ENCODE measurements at places on chromosomes 1 and 21.
A peak's percentile ranks its signal among the peaks of the same experiment; 100 is the strongest.

GRCh38 chr1:89023026-89023425 is 360 bp upstream of the GBP3 start:
- no peak for DNase-seq

DNA sequence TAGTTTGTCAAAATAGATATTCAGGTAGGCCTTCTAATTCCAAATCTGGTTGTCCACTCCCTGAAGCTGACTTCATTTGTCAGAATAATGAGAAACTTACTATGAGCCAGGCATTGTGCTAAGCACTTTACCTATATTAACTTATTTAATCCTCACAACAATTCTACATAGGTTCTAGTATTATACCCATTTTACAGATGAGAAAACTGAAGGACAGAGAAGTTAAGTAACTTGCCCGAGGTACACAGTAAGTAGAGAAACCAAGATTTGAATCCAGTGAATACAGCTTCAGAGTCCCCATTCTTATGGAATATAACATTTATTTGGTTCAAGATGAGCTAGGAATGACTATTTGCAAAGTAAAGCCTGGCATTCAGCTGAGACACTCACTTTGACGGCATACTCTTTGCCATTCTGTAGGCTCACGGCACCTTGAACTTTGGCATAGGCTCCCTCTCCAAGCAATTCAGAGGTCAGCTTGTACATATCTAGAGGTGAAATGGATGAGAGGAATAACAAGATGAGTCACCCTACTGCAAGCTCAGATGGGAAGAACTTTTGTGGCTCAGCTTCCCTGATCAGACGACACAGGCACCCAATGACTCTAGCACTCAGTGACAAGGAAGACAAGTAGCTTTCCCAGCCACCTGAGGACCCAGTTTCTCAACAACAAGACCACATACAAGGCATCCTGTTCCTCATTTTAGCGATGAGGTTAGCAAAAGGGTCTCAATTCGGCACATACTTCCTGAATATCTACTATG is 23.7 kb downstream of the MKNK1 start:
- DNase-seq, result no peak

DNA sequence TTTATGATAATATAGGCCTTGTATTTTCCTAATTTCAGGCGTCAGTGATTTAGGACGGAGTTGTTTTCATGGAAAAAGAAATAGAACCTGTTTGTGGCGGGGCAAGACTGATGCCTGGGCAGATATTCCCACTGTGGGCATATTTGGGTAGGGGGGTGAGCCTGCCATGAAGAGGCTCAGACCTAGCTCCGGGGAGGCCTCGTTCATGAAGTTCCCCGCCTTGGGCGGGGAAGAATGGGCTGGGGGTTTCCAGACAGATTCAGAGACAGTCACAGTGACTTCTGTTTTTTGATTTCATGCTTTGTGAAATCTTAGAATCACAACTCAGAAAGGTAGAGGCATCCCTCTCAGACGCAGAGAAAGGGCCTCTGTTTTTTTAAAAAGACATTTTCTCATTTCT is 36.1 kb downstream of the RUNX3 start:
- DNase-seq, result no peak

- no peak for DNase-seq
These were observed 177.0 kb upstream of the TNR start for GRCh38 chr1:175920381-175920780.

- DNase-seq, result no peak
These were observed 22.9 kb downstream of the HTR1D start for GRCh38 chr1:23194119-23194984.

DNA sequence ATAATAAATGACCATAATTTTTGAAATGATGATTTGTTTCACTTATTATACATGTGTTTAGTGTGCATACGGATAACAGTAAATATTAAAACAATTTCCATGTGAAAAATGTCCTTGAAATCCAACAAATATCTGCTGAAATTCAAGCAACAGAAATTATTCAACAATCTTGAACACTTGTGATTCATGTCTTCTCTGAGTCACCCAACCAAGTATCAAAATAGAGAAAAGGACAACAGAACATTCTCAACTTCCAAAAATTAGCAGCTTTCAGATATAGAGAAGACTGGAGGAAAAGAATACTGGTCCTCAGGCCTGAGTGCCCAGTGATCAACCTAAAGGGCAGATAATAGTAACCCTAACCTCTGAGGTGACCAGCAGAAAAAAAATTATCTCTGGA is 90.8 kb downstream of the VAV3 start:
- no peak for DNase-seq

DNA sequence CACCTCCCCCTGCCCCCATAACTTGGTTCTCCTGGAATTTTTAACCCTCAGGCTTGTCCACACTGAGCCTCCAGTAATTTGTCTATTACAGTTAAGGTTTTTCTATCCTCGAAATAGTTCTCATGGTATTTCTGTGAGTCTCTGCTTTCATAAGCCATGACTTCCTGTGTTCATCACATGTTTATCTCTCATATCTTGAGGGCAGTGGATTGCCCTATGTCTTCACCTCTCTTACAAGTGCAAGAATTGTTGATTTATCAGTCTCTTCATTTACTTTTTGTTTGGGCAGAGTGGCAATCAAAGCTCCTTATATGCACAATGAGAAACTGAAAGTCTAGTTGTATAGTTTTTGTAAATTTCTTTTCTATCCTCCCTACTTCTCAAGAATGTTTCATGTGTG is 328.4 kb downstream of the PLA2G4A start:
- DNase-seq, result no peak

GRCh38 chr1:79638382-79638781 is 631.9 kb upstream of the ADGRL4 start:
- no peak for DNase-seq

- no peak for DNase-seq
These were observed 140.5 kb downstream of the SPATA46 start for GRCh38 chr1:162236201-162236600.

GRCh38 chr1:180173952-180174351 is 19.3 kb downstream of the QSOX1 start:
- peak; percentile 50 for DNase-seq

DNA sequence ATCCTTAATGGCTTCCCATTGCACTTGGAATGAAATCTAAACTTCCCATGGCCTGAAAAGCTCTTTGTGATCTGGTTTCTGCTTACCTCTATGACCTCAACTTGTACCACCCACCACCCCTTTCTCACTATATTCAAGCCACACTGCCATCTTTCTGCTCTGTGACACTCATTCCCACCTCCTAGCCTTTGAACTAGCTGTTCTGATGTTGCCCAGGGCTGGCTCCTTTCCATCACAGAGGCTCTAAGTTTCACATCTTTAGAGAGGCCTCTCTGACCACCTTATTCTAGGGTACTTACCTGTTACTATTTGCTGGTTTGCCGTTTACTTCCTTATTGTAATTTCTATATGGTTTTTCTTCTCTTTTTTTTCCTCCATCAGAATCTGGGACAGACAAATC is 4.2 kb downstream of the MPZL1 start:
- no peak for DNase-seq

GRCh38 chr1:75720325-75720724 is 4.2 kb upstream of the ACADM start:
- no peak for DNase-seq

- no peak for DNase-seq
These were observed 21.3 kb upstream of the PKP1 start for GRCh38 chr1:201261771-201262547.

GRCh38 chr1:189021577-189021976 is 1456.1 kb downstream of the BRINP3 start:
- DNase-seq, result no peak

GRCh38 chr1:31054349-31054748 is 11.2 kb downstream of the PUM1 start:
- DNase-seq, result no peak

DNA sequence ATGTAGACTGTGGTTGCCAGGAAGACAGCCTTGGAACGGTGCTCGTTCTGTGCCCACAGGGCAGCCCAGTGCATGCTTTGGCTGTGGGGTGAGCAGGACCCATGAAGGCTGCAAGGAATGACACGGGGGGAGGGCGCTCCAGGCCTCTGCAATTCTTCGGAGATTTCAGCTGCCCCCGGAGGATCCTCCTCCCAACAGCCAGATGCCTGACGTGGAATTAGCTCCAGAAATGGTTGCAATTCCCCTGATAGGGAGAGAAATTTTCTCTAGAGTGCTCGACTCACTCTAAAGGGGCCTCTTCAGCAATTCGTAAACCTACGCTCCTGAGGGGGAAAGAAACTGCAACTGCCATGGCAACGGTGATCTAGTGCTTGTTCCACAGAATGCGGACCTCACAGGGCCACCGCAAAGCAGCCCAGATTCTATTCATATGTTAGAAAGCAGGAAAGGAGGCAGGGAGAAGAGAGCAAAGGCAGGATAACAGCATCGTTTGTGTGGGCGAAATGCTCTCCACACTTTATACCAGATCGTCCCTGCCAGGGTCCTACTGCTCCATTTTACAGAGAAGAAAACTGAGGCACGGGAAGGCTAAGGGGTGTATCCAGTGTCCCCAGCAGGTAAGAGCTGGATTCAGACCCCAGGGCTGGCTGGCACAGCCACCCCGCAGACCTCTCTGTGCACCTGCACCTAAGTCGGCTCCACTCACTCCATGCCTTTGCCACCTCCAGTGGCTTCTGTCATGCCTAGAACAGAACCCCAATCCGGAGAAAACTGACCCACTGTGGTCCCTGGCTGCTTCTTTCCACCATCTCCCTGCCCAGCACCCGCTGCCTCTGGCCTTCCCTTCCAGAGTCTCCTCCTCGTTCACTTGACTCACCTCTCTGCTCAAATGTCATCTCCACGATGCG is 11.9 kb upstream of the PDE9A start:
- peak; percentile 32 for DNase-seq

DNA sequence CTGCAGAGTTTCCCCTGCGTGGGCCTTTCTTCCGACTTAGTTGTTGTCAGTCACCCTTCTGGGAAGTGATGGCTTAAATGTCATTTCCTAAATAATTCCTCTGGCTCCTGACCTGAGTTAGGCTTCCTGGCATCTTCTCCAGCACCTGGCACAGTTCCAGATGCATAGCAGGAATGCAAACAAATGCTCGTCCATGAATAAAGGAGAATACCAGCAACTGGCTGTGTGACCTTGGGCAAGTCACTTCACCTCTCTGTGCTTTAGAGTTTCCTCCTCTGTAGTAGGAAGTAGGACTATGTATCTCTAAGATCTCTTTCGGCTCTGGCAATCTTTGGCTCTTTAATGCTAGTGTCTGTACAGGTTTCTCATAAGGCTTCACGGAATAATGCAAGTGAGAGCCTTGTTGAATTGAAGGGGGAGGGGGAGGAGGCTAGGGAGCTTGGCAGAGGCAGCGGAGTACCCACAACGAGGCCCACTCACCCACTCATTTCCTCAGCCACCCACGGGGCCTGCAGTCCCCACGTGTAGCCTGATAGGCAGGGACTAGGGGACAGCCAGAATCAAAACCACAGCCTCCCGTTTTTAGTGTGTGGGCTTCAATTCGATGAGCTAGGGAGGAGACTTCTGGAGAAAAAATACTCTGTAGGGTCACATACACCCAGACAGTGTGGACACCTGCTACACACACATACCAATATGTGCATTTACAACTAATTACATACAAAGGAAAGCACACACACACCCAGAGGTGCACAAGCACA is 48.1 kb downstream of the TENT5C start:
- DNase-seq, result no peak

DNA sequence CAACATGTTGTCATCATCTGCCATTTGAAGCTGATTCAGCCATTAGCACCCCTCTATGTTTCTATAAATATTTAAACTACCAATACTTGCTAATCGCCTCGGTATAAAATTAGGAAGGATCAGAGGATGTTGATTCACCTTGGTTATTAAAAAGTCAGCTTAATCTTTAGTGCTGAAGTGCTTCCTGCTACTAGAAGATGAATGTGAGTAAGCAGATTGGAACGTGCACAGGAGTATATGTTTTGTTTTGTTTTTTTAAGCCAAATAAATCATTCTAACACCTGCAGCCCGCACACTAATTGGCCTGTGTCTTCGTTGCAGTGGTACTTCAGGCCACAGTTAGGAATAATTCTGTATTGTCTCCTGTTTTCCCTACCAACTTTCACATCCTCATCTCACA is 485.7 kb downstream of the AJAP1 start:
- DNase-seq, result no peak

- DNase-seq, result no peak
These were observed 73.3 kb upstream of the KLHDC7A start for GRCh38 chr1:18407166-18408045.

All from hippocampal formation (tissue), 2 donors.